ENCODE measurements at places on chromosomes 12 and 14.

DNA sequence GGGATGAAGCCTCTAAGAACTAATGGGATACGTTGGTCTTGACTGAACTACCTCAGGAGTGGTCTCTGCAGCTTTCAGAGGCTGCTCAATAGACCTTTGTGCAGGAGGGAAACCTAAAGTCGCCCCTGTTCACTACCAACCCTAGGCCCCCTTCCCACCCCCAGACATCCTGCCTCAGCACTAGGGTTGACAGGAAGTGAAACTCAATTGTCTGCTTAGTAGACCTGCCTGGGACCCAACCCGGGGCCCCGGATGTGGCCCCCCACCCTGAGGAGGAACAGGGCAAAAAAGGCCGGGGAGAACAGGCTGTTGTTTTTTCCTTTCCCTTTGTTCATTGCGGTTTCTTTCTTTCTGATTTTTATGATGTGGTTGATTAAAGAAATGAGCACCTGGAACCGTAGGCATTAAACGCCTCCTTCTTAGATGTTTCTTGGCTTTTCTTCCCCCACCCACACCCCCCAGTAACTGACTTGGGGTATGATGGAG lies 1.6 kb upstream of the DGKA start:
- DNase-seq, result no peak

- no peak for DNase-seq
Measured at GRCh38 chr14:24234095-24235005, 1.6 kb downstream of the GMPR2 start.

GRCh38 chr14:59463787-59464485 lies 1.2 kb downstream of the GPR135 start:
- no peak for DNase-seq

DNA sequence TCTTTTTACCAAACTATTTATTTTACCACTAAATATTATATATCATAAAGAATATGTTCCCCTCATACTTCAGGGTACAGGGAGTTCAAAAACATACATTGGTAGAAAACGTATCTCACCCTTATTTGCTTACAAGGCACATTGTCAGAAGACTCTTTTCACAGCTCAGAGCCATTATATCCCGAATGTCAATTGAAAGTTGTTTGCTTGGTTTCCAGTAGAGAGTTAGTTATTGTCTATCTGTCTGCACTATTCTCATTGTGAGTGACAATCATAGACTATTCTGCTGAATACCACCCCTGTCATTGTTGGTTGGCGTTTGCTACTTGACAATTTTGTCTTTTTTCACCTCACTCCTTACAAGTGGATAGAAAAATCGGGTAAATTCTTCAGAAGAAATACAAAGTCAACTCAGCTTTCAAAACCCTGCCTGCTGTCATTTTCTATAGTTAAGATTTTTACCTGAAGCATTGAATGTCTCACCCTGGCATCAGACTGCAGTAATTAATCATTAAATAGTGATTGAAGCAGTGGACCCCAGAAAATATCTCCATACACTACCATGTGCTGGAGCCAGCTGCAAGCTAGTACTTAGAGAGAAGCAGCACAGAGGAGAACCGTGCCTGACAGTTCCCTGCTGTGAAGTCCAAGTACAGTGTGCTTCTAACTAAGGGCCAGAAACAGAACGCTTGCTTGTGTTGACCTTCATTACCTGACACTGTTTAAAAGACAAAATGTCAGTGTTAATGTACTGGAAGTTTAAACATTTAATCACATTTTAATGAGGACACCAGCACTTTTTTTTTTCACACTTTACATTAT lies 510.6 kb downstream of the RERGL start:
- no peak for DNase-seq

- no peak for DNase-seq
Measured at GRCh38 chr12:109308534-109309380, at the start of gene FOXN4. FOXN4 (minus strand) TSS chr12:109309284; CDS start chr12:109308321, 963 bp downstream.

GRCh38 chr12:125129591-125130255 lies 64.5 kb downstream of the AACS start:
- no peak for DNase-seq

DNA sequence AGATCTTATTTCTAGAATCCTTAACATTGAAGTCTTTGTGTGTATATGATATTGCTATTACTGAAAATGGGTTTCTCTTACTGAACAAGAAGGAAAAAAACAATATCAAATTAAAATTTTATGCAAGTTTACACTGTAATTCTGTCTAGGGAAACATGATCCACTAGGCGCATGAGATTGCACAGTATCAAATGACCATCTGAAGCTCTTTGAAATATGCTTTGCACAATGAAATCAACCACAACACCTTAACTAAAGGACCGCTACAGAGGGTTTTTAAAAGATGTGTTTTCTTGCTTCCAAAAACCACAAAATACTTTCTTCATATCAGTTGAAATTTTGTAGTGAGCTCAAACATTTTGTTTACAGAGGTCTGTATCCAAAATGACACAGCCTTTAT lies 15.1 kb upstream of the KERA start:
- DNase-seq, result no peak

DNA sequence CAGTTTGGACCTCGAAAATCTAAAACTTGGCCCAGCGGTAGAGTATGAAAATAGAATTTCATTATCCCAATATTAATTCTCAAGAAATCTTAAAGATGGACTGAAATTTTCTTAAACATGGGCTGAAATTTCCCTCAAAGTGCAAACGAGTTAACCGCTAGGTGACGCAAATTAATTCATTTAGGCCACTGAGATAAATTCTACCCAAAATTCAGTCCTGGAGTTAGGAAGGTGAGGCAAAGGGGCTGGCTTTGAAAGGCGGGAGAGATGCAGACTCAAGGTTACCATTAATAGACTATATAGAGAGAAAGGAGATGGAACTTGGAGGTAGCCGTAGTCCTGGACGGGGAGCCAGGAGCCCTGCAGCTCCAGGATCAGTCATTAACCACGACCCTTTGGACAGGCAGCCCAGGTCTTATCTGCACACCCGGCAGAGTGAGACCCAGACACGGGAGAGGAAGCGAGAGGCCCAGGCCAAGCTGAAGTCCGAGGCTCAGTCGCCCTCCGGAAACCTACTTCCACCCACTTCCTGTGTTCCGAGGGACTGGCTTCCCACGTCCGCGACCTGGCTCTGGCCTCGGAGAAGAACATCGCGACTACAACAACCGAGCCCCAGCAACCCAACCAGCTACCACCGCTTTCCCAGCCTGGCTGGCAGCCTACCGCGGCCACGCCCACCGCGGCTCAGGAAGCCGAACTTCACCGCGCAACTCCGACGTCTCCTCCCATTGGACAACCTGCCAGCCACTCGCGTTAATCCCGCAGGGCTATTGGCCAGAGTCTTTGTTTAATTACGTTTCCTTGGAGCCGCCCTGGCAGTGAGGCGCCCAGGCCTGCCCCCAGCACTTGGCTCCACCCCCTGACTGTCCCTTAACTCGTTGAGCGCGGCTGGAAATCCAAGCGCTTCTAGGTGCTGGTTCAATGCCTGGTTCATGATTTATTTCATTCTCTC lies at the start of gene EFCAB11:
Gene EFCAB11, minus strand, starts transcription at position 661 of the 952 bp plus-strand sequence. Its CDS starts 70 bp downstream, at position 591.
- peak; percentile 98 for DNase-seq

- DNase-seq, result peak; percentile 8
Measured at GRCh38 chr12:95303476-95303875, 85.9 kb downstream of the VEZT start.

DNA sequence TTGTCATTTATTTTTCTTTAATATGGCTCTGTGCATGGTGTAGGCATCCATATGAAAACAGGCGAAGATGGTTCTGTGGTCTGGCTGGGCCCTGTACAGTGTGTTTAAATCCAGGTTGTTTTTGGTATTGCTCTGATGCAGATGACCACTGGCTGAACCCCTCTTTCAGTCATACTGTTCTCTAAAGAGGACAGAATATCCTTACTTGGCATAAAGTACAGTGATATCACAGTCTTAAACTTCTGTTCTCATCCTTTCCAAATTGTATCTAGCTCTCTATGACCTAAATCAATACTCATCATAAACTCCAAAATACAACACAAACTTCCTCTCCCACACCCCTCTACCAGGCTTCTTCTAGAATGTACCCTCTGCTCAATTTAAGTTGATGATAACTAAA lies 252.7 kb upstream of the FAR2 start:
- no peak for DNase-seq

GRCh38 chr12:59055204-59055860 lies 135.0 kb upstream of the LRIG3 start:
- peak; percentile 62 for DNase-seq

GRCh38 chr14:100048786-100049185 lies 16.4 kb upstream of the EVL start:
- no peak for DNase-seq

DNA sequence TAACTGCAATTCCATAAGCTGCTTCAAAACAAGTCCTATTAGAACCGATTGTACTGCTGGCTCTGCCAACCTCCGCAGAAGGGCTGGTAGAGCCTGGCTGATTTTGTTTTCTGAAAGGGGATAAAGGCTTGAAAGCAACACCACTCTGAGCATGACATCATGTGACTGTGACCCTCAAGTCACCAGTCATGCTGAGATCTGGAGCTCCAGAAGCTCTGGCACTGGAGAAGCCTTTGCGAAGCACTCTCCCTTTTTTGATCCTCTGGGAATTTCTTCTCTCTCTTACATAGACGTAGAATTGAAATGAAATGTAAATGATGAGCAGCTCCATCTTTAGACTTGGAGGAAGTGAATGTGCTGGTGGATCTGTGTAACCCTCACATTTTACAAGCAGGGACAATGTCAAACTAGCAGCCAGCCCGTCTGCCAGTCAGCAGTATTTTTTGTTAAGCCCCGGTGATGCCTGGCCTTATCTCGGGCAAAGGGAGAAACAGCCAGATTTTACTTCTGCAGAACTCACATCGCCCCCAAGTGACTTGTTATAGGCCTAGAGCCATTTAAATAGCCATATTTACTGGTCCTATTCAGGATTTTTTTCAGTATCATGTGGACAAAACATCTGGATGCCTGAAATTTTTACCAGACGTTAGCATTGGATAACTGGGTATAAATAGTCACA lies 112.1 kb upstream of the NPAS3 start:
- peak; percentile 8 for DNase-seq

All from AG10803 (cell line).